B cell (primary cell): ENCODE measurements at places on chromosomes 4 and X.

DNA sequence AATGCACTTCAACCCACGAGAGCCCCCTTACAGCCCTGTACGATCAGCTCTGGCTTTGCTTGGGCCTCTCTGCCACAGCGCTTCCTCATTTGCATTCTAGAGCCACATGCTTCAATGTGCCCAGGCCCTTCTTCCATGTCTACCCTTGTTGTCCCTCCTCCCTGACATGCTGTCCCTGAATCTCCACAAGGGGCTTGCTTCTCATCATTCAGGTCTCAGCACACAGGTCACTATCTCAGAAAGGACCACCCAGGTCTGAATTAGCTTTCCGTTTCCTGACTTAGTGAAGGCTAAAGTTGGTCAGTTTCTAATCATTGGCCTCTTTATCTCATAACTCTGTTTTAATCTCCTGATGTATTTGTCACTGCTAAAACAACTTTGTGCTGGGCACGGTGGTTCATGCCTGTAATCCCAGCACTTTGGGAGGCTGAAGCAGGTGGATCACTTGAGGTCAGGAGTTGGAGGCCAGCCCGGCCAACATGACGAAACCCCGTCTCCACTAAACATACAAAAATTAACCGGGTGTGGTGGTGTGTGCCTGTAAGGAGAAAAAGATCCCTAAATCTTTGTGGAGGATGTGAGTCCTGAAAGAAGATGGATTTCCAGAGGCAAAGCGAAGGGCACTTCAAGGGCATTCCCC is 17.9 kb upstream of the SLC34A2 start:
- DNase-seq, result no peak

- no peak for DNase-seq
Measured at GRCh38 chr4:142940425-142941330, 94.6 kb upstream of the INPP4B start.

DNA sequence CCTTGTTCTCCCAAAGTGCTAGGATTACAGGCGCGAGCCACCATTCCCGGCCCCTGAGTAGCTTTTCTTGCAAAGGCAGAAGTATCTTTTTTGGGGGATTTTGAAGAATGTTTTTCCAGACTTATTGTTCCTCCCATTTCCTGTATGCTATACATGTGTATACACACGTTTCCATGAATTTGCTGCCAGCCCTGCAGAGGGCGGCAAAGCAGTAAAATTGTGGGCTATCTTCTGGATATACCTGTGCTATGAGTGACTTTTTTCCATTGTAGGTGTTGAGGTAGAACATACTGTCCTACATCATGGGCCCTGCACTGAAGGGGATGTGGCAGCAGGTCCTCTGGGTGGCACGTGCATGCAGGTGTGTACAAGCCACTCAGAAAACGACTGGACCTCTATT is 16.9 kb upstream of the MED28 start:
- no peak for DNase-seq

GRCh38 chr4:7444731-7445130 is 10.0 kb upstream of the PSAPL1 start:
- DNase-seq, result no peak

DNA sequence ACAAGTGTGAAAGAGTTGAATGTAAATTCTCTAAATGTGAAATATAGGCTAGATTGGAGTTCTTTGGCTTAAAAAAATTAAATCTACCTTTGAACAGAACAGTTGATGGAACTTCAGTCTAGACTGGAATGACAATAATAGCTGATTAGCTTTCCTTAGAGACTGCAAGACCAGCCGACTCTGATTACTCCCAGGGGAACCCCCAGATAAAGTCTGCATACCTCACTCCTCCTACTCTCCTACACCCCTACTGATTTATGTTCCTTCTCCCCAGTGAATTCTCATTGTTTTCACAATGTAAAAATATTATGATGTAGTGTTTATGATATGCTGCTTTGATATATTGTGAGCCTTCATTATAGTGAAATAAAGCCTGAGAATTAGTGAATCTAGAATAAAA is 241.3 kb downstream of the CFAP299 start:
- no peak for DNase-seq

DNA sequence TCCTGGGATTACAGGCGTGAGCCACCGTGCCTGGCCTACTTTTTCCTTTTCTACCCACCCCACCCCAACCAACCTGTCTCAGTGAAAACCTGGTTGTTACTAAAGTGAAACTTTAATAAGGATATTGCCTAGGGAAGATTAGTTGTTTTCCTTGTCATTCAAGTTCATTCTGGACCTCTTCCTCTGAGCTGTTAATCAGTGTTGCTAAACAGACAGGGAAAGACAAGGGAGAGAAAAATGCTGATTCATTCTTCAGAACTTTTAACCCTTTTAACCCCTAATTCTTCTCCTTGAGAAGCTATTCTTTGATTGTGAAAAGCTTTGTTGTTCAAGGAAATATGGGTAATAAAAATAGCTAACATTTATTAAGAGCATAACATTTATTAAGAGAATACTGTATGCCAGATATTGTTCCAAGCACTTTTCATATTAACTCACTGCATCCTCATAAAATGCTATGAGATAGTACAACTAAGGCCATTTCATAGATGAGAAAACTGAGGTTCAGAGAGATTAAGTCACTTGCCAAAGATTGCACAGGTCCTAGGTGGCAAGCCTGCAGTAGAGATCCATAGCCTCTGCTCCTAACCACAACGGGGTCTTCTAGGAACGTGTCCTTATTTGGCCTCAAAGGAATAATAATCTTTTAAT is 34.8 kb downstream of the OSTC start:
- DNase-seq, result no peak

DNA sequence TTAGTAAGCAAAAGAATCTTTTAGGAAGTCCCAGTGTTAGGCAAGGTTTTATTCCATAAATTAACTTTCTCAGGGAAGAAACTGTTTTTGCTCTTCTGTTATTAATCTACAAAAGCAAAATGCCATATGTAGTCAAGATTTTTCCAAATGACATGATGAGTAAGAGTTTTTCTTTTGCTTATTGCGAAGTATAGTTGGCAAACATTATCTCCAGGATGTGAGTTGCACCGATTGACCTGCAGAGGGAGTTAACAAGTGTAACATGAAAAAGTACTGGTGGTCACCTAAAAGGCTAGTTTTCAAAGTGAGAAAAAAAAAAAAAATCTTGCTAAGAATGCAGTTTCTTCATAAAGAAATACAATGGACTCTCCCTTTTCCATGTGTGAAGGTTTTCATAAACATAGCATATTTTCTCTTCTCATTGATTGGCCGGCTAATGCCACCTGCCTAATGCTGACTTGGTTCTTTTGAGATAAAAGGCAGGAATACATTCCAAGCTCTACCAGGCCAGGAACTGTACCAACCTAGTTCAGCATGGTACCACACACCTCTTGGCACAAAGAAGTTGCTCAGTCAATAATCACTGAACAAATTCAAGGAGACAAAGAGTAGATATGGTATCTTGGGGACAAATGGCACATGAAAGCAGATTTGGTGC is 100.2 kb downstream of the LNX1 start:
- peak; percentile 5 for DNase-seq

DNA sequence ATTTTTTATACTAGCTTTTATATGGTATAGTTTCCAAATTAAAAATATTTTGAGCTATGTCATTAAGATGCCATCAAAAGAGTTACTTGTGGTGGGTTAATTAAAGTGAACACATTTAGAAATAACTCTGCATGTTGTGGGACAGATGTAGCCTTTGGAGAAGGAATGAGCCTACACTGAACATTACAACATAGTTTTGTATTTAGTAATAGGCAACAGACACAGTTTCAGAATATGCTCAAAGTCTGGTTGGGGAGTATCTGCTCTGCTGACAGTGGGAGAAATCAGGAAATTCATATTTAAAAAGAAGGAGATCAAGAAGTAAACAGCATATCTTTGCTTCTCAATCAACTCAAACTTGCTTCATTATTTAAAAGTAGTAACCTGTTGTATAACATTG is 23.7 kb downstream of the EMCN start:
- no peak for DNase-seq

DNA sequence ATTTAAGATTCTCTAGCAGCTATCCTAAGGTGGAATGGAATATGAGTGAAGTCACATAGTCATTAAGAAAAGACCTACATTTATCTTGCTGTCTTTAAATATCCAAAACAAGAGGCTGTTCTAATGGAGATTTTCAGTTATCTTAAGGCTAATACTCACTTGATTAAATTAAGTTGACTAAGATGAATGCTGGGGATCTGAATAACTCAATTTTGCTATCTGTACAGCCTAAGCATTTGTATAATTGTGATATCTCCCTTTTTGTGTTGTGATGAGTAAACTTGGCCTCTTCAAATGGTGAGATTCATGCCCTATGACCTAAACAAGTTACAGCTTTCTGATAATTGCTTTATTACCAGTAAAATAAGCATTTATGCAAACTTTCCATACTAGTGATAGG is 13.6 kb upstream of the GUCY1A1 start:
- no peak for DNase-seq
